ENCODE measurements at places on chromosomes 2 and 18.

DNA sequence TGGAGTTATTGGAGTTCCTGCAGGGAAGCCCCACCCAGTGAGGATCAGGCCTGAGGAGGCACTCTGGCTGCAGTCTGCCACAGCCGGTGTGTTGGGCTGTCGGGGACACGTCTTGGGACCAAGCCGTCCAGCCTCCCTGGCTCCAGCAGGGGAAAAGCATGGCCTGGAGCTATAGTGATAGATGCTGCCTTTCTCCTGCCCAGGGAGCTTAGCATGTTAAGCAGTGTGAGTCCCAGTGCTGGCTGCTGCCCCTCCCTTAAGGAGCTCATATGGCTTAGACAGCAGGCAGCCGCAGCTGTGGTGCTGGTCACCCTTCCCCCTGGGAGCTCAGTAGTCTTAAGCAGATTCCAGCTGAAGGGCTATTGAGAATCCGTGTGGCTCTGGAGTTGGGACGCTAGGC, 78.9 kb downstream of the CERS6 start:
- DNase-seq: no peak

DNA sequence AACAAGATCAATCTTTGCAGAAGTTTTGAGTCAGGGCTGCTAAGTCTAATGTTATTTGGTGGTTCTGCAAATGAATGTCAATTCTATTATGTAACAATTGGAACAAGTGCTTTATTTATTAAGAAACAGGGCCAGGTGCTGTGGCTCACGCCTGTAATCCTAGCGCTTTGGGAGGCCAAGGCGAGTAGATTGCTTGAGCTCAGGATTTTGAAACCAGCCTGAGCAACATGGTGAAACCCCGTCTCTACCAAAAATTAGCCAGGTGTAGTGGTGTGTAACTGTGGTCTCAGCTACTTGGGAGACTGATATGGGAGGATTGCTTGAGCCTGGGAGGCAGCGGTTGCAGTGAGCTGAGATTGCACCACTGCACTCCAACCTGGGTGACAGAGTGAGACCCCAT, 13.2 kb upstream of the RNF103 start:
- no peak for DNase-seq

GRCh38 chr2:174322746-174323145, 12.0 kb upstream of the SP9 start:
- no peak for DNase-seq

- DNase-seq: no peak
Measured at GRCh38 chr2:191622374-191623320, 55.3 kb upstream of the NABP1 start.

DNA sequence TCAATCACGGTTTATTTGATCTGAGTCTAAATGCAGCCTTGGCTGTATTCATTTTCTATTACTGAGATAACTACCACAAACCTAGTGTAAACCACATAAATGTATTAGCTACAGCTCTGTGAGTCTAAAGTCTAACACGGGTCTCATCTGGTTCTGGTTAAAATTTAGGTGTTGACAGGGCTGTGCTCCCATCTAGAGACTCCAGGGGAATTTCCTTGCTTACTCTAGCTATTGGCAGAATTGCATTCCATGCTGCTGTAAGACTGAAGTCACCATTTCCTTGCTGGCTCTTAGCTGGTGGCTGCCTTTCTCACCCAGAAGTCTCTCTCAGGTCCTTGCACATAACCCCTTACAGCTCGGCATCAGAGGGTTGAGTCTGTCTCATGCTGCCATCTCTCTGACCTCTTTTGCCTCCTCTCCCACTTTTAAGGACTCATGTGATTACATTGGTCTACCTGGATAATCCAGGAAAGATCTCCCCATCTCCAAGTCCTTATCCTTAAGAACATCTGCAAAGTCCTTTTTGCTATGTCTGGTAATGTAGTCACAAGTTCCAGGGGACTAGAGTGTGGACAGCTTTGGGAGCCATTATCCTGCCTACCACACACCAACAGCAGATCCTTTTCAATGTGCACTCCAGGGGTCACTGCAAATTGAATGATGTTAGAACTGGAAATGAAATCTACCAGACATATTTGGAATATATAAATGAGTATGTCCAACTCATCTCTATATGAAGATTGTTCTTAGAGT, 207.0 kb upstream of the AGAP1 start:
- DNase-seq: no peak

- DNase-seq: peak; percentile 47
Measured at GRCh38 chr2:240469239-240469636, 33.8 kb downstream of the GPC1 start.

GRCh38 chr2:215003001-215003400, 135.4 kb downstream of the ABCA12 start:
- no peak for DNase-seq

DNA sequence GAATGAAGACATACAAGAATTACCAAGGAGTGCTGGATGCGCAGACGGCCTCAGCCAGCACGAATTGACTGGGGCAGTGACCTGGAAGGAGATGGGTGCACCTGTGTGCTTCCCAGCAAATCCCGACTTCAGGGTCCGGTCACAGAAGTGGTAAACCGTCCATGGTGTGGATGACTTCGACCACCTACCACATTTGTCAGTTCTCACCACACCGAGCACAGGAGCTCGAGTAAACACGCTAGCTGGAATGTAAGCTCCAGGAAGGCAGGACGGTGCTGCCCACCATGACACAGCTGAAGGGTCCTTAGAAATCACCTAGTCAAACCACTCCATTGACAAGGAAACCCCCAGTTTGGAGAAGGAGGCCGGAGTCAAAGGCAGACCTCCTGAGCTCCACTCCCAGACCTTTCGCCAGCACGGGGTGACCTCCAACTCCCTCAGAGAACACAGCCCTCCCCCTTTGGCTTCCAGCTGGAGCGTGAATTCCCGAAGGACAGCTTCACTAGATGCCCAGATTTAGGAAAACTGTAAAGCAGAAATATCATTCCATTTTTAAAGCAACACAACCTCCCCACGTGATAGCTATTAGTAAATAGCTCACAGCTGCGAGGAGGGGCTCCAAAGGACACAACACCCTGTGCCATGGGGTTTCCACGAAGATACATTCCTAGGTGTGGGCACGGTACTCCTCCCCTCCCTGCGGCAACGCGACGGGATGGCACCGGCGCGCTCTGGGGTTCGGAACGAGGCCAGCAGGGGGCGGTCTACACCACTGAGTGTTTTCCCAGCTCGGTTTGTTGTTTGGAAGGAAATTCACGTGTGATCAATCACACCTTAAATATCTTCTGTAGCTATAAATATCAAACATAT, 34.1 kb upstream of the GNAL start:
- DNase-seq: peak; percentile 76

DNA sequence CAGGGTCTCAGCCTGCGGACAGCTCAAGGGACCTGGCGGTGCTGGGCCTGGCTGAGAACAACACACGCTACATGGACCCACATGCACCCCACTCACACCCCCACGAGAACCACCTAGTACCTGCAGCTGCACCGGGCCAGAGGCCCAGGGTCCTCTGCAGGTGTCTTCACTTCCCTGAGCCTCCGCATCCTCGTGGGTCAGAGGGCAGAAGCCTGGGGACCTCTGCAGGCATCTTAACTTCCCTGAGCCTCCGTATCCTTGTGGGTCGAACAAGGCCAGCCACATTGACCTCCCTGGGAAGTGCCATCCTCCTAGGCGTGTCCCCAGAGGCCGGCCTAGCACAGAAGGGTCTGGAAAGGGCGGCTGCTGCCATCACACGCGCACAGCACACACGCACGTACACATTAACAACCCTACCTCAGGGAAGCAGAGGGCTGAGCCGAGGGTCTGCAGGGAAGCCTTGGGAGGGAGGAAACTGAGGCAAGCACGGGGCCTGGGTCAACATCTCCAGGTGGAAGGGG, 62.5 kb upstream of the HPCAL1 start:
- peak; percentile 27 for DNase-seq

DNA sequence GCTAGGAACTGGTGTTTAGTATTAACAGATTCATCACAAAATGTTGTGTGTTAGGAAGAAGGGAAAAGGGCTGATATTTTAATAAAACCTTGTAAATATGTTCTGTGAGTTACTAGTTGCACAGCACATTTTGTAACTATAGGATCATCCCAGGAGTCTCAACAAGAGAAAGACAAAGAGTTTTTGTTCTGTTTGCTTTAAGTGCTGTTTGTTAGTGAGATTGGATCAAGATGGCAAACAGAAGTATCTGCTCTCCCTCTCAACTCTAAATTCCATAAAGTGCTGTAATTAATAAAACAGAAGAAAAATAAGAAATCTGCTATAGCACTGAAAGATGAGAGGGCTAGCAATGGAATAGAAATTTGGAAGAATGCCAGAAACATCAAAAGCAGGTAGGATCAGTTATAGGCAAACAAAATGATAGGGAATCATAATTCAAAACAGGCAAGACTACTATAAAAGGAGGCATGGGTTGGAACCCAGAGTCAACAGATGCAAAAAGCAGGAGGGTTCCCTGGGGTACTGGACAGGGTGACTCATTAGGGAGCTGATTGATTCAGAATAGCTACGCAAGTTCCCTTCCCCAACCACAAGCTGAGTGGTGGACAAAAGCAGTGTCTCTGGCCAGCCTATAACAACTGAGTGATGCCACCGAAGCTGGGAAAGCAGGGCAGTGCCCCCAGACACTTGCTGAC, 75.8 kb downstream of the DYNC1I2 start:
- no peak for DNase-seq

GRCh38 chr2:119549241-119549640, 5.0 kb downstream of the CFAP221 start:
- no peak for DNase-seq

- no peak for DNase-seq
Measured at GRCh38 chr2:9329497-9329896, 93.8 kb downstream of the ITGB1BP1 start.

DNA sequence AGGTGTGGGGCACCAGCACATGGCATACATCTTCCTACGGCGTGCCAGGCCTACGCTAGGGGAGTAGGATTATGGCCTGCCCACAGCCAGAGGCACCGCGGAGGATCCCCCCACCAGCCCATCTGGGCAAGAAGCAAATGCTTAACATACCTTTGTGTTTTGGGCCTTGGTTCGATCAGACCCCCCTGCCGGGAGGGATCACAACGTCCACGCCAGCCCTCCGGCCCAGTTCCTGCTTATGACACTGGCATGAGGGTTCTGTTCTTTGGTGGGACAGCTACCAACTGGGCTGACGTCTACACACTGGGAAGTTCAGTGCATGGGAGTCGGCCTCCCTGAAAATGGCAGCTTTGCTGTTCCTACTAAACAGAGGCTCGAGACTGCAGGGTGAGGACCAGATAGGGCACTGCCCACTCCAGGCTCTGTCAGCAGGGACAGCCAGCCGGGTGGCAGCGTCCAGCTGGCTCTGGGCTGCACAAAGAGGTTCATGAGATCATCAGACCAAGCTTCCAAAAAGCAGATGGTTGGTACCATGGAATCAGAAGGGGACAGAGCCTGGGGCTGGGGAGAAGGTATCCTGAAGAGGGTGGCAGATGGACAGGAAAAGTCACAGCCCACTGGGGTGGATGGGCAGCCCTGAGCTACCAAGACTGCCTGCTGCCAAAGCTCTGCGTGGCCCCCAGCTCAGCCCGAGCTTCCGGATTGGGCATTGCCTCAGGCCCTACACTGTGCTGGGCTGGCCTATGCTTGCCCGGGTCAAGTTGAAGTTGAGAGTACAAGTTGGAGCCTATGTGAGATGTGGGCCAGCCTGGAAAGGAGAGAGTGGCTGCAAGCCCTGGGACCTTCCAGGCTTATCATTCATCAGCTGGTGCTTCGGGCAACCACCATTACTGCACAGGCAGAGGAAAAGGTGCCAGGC, 61.7 kb upstream of the TEX51 start:
- DNase-seq: no peak

DNA sequence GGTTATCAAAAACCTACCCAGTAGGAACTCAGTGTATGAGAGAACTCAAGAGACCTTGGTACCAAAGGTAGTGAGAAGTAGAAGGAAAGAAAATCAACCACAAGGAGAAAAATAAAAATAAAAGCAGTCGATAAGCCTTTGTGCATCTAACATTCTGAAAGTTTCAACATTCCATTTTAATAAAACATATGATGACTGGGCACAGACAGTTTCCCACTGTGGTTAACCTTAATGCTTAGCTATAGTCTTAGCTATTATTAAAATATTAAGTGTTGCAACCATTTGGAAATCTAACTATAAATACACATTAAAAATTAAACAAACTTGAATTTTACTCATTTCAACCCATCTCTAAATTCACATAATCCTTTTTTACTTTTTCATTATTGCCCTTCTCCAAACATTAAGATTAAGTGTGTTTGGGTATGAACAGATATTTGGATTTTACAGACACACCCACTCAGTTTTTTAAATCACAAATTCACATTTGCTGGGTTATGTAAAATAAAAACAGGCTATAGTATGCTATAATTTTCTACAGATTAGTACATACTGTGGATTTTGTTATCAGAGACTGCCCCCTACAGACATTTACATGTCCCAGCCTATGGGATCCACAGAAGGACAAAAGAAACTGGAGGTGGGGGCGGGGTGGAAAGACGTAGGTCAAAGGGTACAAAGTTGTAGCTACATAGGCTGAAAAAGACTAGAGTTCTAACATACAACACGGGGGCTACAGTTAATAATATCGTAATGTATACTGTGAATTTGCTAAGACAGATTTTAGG, 32.8 kb downstream of the SRBD1 start:
- no peak for DNase-seq

DNA sequence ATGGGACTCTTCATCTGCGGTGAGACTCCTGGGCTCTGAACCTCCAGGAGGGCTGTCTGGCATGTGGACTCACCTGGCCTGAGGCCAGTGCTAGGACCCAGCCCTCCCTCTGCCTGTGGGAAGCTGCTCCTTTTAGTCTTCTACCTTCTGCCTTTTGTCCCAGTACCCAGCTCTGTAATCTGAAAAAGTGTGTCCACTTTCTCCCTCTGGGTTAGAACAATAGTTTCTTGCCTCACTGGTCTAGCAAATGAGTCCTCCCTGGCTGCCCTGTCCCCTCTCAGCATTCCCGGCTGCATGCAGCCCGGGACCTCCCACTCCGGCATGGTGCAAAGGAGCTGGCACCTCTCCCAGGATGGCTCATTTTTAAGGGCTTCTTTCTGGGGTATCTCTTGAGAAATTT, 25.9 kb downstream of the GKN2 start:
- DNase-seq: no peak

GRCh38 chr2:134479696-134480330, 225.9 kb downstream of the MGAT5 start:
- no peak for DNase-seq

GRCh38 chr2:152658221-152658620, 59.0 kb downstream of the PRPF40A start:
- DNase-seq: no peak

GRCh38 chr2:191664823-191665677, 12.9 kb upstream of the NABP1 start:
- DNase-seq: no peak
